Activated CD4-positive, alpha-beta T cell treated with anti-CD3 and anti-CD28 coated beads, Interleukin-2, amount 50 U/mL, for 48 hours (primary cell): ENCODE measurements at places on chromosomes 12 and 14.

- DNase-seq: no peak
Measured at GRCh38 chr12:100612606-100613005, 39.1 kb downstream of the GAS2L3 start.

- no peak for DNase-seq
Measured at GRCh38 chr12:25434515-25434914, 118.6 kb downstream of the LMNTD1 start.

DNA sequence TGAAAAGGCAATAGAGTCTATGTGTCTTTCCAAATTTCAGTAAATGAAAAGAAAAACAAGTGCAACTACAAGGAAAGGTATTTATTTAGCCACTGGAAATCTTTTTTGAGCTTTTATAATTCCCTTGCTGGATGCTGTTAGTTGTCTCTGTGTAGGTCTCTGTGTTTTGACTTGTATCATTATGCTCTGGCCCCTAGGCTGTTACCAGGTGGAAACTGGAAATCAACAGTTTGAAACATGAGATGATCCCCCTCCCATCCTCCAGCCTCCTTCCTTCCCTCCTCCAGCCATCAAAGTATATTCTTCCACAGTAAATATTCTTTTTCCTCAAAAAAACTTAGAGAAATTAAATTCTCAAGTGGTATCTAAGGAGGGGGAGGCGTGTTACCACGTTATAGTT is 934 bp upstream of the DCN start:
- no peak for DNase-seq

DNA sequence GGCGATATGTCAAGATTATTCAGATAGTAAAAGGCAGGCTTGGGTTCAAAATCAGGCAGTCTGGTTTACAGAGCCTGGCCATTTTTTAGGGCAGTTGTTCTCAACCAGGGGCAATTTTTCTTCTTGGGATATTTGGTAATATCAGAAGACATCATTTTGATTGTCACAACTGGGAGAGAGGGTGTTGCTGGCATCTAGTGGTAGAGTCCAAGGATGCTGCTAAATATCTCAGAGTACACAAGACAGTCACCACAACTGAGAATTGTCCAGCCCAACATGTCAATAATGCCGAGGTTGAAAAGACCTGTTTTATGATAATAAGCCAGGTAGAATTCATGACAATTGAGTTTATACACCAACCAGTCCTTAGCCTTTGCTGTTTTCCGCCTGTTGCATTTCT is 733.9 kb downstream of the NRXN3 start:
- DNase-seq: no peak

GRCh38 chr12:6207259-6207925 is 7.2 kb downstream of the CD9 start:
- no peak for DNase-seq
